ENCODE measurements at places on chromosomes 4 and X.

DNA sequence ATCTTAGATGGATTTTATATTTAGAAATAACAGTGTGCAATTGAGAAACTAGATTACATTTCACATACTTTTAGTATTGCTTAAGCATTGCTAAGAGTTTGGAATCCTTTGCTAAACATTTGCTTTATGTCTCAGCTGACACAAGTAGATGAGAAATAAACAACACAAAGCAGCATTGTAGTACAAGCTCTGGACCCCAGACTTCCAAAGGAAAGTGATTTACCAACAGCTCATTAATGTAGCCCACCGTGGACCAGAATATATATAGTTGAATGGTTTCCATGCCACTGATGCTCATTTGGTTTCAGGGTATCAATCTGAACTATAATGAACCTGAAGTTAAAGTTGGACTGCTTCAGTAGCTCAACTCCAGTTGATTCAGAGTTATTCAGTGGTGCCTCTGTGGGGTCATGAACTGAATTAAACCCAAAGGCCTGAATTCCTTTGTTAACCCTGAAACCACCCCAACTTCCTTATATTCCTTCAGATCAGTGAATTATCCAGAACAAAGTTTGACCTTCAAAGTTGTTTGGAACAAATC lies 132.1 kb upstream of the NEIL3 start:
- DNase-seq, result no peak

- no peak for DNase-seq
Observed at GRCh38 chr4:25663781-25664180, 8.1 kb downstream of the SLC34A2 start.

DNA sequence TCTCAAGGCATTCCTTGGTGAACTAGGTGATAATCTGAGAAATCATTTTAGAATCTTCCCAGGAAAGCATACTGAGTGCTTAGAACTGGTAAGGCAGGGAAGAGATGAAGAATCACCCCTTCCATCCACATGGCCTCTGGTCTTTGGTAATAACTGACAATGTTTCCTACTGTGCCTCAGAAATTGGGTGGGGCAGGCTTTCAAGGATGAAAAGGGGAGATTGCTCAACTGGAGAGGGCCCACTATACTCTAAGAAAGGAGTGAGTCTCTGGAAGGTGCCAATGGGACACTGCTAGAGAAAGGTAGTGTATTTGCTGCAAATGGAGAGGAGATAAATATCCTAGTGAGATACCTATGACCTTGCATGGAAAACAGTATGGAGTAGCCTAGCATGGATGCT lies 135.0 kb upstream of the SCML1 start:
- DNase-seq, result no peak

DNA sequence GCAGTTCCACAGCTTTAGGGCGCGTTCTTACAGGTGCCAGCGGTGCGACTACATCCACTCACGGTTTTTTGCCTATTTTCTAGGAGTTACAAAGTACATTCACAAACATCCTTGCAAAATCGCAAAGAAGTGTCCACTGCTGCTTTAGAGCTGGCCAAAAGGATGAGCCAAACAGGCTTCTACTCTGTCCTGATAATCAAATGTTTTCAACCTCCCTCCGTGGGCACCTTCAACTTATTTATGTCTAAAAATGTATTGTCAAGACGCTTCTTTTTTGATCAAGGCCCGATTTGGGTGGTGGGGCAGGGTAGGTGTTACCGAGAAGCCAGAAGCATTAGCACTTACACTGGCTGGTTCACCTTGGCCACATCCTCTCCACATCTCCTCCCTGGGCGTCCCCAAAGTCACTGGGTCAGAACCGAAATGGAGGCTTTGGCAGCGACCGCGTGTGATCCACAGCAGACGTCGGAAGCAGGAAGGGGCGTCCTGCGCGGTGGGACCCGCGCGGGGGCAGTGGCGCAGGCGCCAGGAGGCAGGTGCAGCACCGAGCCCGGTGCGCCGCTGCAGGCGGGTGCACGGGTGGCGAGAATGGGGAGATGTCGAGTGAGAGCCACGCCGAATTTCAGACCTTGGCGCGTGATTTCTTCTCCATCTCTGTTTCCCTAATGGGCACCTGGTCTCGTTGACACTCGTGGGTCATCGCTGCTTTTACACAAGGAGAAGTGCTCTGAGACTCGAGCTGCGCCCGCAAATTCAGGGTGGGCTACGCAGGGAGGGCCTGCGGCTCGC lies 16.9 kb downstream of the NKX3-2 start:
- DNase-seq, result no peak

- DNase-seq, result no peak
Observed at GRCh38 chr4:32986236-32986635, 2266.1 kb downstream of the PCDH7 start.

- DNase-seq, result no peak
Observed at GRCh38 chrX:101416691-101417090, 8.7 kb downstream of the HNRNPH2 start.

DNA sequence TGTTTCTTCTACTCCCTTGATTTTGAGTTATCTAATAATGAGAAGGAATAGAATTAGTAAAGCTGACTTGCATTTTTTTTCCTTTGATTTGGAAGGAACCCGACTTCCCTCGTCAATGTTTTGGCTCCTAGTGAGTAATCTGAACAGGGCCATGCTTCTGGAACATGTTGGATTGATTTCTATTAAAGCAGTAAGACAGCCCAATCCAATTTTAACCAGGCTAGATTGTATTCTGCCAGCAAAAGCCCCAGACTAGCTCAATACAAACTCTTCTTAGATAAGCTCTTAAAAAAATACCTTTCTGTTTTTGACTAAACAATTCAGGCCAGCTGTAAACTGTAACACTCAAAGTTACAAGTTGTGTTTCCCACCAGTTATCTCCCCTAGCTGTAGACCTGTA lies 126.2 kb downstream of the IRS4 start:
- DNase-seq, result no peak

DNA sequence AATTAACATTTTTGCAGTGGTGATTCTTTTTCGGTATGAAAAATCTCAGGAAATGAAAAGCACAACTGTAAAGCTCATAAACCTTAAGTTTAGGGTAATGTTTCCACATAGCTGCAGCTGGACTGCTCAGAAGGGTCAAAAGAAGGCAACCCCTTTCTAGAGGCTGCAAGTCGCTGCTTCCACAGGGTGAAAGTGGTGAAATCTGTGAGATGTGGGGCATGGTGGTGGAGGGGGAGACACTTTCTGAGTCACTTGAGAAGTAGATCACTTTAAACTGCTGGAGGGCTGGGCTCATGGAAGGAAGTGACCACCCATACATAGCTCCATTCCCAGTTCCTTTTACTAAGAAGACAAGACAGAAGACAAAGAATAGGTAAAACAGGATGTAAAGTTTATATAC lies 8.7 kb downstream of the SFRP2 start:
- no peak for DNase-seq

DNA sequence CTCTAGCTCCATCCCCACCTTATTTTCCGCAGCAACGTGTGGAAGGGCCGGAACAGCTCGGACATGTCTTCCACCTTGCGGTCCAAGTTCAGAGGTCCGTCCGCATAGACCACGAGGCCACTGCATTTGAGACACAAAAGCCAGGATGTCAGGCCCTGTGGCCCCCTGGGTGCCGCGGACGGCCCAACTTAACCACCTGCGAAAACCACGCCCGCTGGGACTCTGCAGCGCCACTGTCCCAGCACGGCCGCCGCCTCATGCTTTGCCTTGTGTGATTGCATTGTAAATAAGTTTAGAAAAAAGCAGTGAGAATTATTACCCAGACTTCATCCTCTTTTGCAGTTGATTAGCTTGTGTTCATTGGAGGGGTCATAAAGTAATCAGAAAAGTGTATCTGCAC lies 58.2 kb upstream of the MXD4 start:
- DNase-seq, result no peak

GRCh38 chrX:30931920-30932319 lies 42.9 kb upstream of the TAB3 start:
- DNase-seq, result no peak

DNA sequence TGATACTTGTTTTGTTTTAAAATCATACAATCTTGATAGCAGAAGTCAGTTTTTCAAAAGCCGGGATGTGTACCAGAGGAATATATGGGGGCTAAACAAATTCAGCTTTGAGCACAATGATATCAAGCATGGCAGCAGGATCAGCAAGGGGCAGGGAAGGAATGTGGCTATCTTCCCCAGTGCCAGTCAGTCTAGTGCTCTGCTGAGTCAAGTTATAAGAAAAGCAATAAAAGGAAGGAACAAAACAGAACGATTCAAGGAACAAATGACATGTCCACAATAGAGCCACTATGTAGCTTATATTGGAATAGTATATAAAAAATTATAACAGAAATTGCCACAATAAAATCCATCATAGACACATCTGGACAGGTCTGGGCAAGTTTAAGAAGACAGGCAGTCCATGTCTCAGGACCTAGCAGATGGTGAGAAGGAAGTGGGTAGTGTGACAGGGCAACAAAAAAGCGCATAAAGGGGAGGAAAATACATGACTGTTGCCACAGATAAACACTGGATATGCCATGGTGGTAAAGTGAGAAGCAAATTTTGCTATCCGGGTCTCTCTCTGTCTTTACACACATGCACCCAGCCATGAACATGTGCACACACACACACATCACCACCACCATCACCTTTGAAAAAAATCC lies 518.2 kb upstream of the HTR2C start:
- DNase-seq, result no peak

DNA sequence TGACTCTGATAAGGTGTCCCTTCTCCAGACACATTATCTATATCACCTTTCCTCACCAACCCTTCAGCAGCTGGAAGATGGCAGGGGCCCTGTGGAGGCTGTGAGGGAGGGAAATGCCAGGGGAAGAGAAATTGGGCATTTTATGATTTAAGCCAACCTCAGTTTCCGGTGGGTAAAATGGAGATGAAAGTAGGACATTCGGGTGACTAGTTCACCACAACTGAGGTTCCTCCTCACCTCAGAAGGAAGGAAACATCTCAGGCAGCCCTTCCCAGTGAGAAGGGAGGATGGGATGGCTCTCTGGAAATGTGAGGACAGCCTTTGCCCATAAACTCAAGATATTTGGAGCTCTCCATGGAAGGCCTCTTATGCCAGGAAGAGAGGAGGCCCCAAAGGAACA lies 251.5 kb downstream of the MID1IP1 start:
- DNase-seq, result no peak

DNA sequence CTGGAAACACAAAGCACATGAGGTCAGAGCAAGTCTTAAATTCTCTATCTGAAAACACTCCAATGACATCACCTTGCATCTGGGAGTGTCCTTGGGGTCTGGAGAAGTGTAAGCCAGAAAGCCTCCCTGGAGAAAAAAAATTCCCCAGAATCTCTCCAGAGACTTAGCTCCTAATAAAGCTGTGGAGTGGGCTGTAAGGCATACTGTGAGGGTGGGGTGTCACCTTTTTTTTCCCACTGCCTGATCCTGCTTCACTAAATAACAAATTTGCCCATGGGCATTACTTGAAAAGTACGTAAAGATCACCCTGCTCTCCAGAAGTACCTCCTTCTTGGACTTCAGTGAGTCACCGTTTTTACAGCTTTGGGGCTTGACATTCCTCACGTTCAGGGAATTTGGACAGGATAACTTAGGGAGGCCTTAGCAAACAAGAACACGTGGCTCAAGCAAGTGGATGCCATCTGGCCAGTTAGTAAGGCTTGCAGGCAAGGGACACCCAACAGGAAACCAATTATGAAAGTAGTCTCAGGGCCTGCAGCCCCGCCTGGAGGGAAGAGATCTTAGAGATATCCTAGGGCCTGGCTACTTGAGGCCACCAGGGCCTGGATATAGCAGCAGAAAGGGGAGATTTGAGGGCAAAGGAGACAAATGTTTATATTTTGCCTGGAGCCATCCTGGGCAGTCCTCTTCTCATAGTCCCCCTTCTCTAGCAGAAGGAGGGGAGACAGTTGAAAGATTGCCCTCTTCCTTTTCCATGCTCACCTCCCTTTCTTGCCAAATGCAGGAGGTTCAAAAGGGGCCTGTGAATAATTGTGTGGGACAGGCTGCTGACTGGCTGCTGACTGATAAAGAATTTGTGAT lies 60.1 kb upstream of the PLAC1 start:
- peak; percentile 97 for DNase-seq

GRCh38 chr4:113049421-113050370 lies at the start of gene ANK2:
ANK2 (plus strand) TSS chr4:113049653; CDS start chr4:113049729, 76 bp downstream.
- peak; percentile 83 for DNase-seq

GRCh38 chr4:83109480-83110222 lies 4.9 kb downstream of the PLAC8 start:
- DNase-seq, result peak; percentile 77

DNA sequence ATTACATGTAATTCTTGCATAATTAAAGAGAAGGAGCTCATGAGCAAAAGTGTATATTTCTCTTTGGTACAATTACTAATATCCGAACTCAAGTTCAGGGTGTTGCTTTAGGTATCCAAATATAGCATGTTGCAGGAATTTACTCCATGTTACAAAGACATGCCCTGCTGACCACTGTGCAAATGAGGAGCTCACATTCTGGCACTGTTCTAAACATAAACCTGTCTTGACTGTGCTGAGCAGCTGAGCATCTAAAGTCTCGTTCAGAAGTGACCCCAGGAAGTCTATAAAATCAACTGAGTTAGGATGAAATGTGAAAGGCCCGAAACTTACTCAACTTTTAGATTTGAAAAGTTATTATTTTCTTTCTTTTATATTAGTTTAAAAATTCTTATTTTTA lies 124.3 kb downstream of the STIM2 start:
- DNase-seq, result no peak

DNA sequence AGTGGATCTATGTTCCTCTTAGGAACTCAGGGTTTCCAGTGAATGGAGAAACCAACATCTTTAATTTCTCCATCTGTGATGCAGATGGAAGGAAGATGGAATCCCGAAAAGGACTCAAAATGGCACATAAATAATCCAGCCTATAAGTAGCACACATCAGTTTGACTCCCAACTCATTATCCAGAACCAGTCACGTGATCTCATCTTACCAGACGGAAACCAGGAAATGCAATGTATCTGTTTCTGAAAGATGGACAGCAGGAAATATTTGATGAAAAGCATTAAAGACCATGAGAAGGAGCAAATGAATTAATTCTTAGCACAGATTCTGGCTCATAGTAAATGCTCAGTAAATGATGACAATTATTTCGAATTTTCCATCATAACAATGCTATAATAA lies 443.1 kb upstream of the FMR1 start:
- DNase-seq, result no peak

DNA sequence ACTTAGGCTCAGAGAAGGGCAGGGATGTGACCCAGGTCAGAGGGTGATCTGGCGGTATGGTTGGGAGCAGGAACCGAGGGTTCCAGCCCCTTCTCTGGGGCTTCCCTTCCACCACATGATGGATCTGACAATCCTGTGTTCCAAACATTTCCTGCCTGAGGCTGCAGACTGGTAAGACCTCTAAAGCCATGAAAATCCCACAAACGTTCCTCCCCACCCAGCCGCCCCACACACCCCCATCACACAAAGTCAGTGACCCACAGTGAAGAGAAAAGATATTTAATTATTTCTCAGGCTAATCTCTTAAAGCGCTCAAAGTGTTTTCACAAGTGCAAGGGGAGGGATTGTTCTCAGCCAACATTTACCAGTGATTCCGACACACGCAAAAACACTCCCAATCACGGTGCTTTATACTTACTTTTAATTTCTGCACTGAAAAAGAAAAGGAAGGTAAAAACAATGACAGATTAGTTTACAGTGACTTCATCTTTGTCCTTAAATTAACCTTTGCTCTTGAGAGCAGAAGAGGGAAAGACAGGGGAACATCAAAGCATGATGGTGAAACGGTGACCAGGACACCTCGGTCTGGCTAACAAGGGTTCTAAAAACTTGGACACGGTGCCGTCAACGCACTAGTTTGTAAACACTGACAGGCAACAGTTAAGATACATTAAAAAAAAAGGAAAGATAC lies 42.4 kb downstream of the WDR1 start:
- no peak for DNase-seq
